ENCODE measurements at places on chromosomes 7 and 10.

DNA sequence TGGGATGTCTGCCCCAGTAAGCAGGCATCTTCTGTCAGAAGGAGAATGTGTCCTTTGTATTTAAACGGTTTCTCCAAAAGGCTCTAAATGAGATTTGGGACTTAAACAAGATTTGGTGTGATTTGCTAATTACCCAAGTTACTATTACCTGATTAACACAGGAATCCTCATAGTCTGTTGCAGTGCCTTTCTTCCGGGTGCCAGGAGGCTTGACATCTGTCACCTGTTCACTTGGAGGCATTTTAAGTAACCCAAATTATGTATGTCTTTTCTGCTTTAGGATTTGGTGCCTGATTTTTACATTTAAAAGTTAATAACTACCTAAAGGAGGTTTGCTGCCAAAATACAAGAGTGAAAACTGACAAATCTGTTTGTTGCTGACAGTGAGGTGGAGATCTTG, 587.9 kb upstream of the GALNT17 start:
- no peak for DNase-seq

- no peak for DNase-seq
Measured at GRCh38 chr7:137390076-137390475, 46.5 kb upstream of the PTN start.

GRCh38 chr10:3287572-3288445, 115.2 kb upstream of the PITRM1 start:
- no peak for DNase-seq

- no peak for DNase-seq
Measured at GRCh38 chr7:3282457-3282856, 18.6 kb upstream of the SDK1 start.

DNA sequence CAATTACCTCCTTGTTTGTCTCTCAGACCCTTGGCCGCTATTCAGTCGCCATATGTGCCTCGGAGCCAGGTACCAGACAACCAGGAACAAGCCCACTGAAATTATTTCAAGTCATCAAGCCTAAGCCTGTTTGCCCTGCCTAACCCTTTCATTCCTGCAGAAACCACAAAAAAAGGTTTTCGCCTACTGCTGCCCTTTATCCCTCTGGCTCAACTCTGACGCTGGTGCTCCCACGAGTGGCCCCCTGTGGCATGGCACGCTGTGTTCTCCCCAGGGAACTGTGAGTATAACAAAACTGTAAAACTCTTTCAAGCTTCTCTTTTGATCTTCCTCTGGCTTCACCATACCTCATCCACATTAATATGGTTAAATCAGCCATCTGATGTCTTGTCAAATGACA, 215.7 kb upstream of the CDC14C start:
- DNase-seq, result no peak

DNA sequence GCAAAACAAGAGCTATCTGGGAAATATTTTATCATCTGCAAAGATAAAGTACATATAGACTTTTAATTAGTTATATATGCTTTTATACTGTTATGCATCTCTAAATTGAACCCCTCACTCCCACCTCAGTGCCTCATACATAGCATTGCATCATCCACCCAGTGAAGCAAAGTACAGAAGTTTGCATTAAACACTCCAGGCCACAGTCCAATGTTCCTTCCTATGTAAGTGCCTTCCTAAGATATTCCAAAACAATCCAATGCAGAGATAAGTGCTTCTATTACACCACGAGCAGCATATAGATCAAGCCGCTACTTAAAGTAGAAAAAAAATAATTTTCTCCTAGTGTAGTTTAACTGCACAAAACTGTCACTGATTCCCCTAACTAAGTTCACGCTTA, 3.4 kb downstream of the CPXM2 start:
- no peak for DNase-seq

GRCh38 chr10:31171402-31172083, 139.9 kb upstream of the ZNF438 start:
- peak; percentile 24 for DNase-seq

GRCh38 chr10:43234471-43235041, 32.3 kb downstream of the RASGEF1A start:
- DNase-seq, result no peak

DNA sequence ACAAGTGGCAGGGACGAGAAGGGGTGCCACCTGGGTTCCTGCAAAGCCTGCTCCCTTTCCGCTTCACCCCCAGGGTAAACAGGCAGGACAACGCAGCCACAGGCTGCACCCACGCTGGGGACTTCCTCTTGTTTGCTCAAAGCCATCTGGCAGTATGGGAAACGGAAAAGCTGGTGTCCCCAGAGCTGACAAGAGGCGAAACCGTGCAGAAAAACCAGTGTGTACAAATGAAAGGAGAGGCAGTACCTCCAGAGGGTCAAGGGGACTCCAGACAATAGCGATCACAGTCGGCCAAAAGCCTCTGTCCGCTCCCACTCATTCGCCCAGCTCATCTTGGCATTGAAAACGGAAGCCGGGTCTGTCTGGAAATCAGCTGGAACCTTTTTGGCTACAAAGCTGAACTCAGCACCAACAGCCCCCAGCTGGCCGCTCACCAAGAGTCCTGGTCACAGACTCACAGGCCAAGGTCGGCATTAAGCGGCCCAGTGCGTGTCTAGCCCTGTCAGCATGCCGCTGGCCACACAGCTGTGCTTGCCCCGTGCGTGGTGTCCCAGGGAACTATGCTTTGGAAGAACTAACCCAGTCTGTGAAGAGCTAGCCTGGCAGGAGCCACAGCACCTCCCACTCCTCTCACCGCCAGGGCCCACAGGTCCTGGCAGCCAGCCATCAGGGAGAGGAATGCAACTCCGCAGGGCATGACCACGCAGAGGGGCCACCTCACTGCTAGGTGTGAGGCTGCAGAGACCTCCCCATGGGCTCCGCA, 10.4 kb downstream of the TNS3 start:
- DNase-seq, result peak; percentile 85

GRCh38 chr7:94425546-94425945, 30.9 kb downstream of the COL1A2 start:
- no peak for DNase-seq

DNA sequence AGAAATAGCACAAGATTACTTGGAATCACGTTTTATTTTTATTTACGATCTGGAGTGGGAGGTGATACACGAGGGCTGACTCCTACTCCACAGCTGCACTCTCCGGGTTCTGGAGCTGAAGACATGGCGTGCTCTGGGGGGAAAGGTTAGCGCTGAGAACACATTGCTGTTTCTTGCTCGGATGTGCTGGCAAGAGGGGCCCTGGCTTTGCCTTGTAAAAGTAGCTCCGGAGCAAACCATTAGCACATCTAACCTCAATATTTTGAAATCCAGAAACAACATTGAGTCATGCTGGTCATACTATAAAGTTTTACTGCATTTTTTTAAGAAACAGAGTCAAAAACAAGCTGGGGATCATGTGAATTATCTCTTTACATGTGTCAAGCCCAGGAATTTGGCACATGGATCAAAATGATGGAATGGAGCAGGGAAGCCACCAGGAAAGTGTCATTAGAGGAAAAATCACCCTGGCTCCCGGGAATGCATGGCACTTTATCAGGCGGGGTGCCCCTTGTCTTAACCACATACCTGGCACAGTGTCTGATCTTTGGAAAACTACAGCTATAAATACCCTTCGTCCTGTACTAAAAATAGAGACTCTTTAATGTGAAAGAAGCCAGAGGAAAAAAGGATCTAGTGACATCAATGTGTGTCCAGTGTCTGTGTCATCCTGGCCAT, 31.6 kb upstream of the LYZL1 start:
- peak; percentile 97 for DNase-seq

GRCh38 chr10:10623958-10624566, 393.6 kb upstream of the CELF2 start:
- no peak for DNase-seq

DNA sequence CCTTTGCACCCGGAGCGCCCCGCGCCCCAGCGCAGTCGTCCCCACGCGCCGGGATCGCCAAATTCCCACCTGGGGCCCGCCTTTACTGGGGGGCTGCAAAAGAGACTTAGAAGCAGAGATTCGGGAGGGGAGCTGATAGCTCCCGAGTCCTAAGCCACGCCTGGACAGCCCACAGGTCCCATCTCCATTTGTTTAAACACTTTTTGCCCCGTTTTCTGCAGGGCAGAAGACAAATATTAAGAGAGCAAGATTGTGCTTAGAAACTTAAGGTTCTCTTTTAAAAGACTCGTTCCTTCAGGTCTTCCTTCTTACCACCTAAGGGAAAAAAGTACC, 299.1 kb upstream of the NFE2L3 start:
- DNase-seq, result no peak

DNA sequence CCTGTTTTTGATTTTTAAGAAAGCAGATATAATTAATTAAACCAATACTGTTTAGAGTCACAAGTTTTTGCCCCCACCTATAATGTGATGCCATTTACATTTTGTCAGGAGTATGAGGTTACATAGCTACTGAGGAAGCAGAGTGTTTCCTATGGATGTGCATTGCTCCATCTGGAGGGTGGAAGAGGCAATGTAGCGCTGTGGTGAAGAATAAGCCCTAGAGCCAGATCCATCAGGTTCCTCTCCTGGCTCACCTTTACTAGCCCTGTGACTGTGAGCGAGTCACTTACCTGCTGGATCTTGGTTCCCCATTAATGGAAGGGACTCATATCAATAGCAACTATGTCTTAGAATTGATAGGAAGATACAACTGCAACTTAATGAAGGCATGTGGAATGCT, 216.0 kb downstream of the GPAM start:
- DNase-seq, result no peak

- DNase-seq, result no peak
Measured at GRCh38 chr7:30057741-30058140, 29.5 kb downstream of the PLEKHA8 start.

DNA sequence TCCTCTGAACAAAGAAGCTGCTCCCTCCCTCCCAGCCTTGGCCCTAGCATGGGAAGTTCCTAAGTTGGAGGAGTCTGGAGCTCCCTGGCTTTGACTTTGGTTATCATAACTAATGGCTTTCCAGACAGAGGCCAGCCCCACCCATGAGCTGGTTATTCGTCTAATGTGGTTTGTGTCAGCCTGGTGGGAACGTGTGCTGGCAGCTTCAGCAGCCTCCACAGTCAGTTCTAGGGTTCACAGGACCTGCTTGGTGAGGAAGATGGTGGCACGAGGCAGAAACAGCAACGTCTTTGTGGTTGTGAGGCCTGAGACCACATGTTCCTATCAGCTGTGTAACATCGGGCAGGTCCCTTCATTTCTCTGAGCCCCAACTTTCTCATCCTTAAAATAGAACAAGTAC, 103.1 kb downstream of the PAXIP1 start:
- no peak for DNase-seq

DNA sequence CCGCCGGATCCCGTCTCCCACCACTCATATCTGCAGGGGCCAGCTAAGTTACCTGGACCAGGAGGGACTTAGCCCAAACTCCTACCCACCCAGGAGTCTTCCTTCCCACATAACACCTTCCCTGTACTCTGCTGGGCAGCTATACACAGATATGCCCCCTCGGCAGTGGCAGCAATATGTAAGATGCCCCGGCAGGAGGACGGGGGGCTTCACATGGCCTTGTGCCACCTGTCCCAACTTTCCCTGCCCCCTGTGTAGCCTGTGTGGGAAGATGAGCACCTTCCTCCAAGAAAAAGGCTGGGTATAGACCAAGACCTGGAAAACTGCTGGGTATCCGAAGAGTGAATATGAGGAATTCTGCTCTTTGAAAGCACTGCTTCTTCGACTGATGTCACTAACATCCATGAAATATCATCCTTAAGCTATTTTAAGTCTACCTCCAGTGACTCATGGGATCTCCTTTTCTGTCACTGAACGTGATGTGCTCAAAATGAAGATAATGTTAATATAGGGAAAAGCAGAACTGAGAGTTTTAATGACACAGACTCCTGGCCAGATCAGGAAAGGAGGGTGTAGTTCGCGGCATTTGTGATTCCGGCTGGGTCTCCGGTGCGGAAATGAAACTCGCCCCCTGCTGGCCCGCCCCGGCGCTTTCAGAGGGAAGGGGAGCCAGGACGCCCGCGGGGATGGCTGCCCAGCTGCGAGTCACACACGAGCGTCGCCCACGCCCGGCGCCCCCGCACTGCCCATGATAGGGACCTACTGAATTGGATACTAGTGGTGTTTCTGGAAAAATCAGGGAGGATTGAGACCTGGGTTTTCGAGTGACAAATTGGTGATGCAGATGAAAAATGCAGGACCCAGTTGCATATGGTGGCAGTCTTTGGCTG, 256.9 kb upstream of the NFE2L3 start:
- DNase-seq, result no peak

DNA sequence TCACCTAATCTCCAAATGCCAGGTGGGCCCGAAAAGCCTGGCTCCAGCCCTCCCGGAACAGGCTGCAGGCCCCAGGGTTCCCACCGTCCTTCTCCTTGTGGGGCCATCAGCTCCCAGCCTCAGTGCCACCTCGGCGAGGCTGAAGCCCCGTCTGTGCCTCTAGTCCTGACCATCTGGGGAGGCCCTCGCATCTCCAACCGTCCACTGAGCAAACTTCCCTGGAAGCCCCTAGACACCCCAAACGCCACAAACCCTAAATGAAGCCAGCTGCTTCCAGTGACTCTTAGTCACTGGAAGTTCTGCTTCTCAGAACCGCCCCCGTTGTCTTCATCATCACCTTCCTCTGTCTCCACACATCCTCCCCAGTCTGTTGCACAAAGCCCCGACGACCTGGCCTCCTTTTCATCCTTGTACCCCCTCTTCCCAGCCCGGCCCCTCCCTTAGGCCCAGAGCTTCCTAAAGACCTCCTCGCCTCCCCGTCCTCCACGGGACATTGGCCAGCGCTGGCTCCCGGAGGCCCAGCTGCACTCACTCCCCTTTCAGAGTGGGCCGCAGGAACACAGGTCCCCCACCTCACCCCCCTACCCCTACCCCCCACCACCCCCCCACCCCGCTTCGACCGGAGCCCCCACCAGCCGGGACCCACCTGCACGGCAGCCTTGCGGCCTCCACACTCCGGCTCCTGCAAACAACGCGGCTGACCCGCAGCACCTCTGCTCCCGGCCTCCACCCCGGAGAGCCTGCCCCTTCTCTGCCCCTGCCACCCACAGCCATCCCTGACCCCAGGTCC, 1.1 kb upstream of the DIP2C start:
- no peak for DNase-seq

DNA sequence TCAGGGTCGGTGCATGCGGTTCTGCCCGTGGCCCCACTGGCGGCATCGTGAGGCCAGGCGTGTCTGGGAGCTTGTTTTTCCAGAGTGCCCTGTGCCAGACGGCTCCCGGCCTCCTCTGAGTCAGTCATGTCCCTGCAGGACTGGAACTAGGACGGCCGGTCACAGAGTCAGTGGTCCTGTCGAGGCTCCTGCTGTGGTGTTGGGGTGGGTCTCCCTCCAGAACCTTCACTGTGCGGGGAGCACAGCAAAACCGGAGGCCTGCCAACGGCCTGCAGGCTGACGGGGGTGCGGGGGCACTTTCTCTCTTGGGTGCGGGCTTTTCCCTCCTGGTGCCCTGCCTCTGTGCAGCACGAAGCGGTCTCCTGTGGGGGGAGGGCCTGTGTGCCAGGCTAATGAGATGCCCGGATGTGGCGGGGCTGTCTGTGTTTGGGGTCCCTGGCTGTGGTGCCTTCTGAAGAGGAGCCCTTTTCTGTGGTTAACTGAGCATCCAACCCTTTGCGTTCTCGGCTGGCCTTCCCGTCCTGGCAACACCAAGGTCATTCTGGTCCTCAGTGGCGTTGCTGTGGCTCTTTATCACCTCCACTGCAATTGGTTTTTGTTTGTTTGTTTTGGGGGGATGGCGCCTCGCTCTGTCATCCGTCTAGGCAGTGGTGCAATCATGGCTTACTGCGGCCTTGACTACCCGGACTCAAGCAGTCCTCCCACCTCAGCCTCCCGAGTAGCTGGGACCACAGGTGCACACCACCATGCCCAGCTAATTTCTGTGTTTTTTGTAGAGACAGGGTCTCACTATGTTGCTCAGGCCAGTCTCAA, 8.0 kb downstream of the GET4 start:
- no peak for DNase-seq

- DNase-seq, result no peak
Measured at GRCh38 chr7:96836456-96836855, 126.8 kb upstream of the SEM1 start.
